ENCODE measurements at places on chromosomes 13 and 19. TPM values are rescaled to one million over a fixed set of nuclear protein-coding genes. Genes with fewer than 3 reads are reported as not detected.
A peak's percentile ranks its signal among the peaks of the same experiment; 100 is the strongest.

DNA sequence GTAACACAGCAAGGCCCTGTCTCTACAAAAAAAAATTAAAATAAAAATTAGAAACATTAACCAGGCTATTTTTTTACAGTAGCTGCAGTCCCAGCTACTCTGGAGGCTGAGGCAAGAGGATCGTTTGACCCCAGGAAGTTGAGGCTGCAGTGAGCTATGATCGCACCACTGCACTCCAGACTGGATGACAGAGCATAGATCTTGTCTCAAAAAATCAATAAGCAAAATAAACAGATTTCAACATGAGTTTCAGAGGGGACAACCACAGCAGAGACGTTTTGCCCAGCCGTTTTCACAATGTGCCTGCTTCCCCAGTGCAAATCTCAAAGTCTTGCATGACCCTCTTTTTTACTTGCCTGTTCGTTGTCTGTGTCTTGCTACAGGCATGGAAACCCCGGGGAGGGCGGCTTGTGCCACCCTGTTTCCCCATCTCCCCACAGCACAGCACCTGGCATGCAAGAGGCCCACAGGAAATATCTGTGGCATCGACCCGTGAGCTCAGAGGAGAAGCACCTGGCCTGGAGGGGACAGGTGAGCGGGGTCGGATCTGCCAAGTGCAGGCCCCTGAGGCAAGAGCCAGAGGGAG, 222.0 kb upstream of the ZNF507 start:
- no peak for DNase-seq

DNA sequence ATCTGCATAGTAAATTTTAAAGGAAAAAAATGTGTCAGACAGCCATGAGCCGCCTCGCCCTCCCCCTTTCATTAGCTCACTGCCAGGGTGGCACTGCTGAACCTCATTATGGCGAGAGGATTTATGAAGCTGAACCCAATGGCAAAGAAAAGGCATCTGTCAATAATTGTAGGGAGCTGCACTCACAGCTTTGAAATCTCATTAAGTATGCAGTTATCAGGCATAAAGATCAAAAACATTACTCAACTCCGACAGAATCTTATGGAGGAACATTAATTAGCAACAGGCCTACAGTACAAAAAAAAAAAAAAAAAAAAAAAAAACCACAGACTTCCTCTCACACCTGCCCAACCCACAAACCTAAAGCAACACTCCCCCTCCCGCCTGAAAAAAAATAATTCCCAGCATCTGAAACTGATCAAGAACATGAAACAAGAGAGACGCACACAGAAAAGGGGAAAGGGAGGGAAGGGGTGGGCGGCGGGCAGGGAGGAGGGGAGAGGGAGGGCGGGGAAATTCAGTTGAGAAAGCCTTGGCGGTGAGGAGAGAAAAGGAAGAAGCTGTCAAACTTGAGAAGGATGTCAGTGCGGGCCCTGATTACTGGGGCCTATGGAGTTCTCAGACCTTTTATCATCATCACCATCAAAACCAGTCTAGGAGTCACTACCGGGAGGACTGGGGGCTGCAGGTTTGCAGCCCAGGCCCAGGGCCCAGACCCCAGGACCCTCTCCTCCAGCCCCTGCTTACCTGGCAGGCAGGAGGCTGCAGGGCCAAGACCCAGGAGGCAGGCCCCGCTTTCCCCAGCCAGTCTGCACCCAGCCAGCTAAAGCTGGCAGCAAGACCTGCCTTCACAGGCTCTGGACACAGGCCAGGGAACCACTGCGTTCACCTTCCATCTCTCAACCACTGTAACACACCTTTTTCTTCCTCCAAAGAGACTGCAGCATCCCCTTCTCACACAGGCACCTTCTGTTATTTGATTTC, 8.9 kb downstream of the TSHZ3 start:
- DNase-seq = no peak

DNA sequence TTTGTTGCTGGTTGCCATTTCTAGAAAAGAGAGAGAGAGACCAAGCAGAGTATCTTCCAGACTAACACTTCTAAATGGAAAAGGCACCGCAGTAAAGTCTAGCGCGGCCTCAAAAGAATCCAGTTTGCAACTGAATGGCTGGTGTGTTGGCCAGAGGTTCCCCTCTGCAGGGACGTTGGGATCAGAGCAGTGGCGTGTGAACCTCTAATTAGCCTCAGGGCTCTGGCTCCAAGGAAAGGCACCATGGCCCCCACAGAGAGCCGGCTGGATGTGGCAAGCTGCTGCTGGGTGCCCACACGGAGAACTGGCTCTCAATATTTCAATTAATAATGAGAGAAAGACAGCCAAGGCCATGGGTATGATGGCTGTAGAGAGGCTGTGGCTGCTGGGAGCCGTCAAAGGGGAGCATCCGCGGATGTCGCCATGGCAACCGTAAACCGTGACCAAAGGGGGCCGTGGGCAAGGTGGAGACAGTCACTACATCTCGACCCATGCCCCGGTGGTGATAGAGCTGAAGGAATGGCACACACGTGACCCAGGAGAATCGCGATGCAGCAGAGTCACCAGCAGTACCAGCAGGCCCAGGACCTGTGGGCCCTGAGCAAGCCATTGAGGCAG, 9.5 kb downstream of the VSTM2B start:
- DNase-seq = no peak

DNA sequence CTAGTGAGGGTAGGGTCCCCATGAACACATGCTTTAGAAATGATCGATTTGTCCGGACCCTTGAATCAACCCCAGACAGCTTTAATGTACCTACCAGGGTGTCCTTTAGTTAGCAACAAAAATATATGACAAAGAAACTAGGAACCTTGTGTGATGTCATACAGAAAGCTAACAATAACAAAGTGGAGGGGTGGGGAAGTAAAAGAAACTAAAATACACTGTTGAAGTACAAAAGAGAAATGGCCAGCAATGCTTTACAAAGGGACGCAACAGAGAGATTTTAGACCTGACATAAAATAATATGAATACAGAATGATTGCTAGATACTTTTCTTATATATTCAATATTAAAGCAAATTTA, 40.0 kb downstream of the DZIP1 start:
- DNase-seq = peak; percentile 27

- DNase-seq = no peak
These were observed 12.5 kb upstream of the TNFSF9 start for GRCh38 chr19:6518145-6518911.

GRCh38 chr19:29667901-29668341, 2.7 kb downstream of the PLEKHF1 start:
- DNase-seq = peak; percentile 12

- no peak for DNase-seq
These were observed at the start of gene HCST for GRCh38 chr19:35901854-35902661. TSS of gene HCST (plus strand) at chr19:35902529. CDS start at chr19:35902594, 65 bp downstream.

DNA sequence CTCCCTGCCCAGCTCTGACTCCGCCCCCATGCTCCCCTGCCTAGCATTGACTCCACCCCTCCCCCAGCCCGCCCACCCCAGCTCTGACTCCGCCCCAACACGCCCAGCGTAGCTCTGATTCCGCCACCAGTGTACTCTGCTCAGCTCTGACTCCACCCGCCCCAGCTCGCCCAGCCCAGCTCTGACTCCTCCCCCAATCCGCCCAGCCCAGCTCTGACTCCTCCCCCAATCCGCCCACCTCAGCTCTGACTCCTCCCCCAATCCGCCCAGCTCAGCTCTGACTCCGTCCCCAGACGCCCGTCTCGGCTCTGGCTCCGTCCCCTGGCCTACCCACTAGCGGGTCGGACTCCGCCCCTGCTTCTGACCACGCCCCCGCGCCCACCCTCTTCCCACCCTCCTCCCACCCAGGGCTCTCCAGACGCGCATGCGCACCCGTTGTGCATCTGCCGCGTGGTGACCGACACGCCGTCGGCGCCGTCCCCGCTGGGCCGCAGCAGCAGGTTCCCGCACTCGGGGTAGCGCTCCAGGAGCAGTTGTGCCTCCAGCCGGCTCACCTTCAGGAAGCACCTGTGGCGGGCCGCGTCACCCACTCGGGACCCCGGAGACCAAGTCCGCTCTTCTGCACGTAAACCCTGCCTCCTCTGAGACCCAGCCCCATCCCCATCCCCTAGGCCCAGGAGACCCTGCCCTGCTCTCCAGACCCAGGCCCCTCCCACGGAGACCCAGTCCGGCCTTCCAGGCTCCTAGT, 10.2 kb downstream of the STAP2 start:
- peak; percentile 98 for DNase-seq

- peak; percentile 21 for DNase-seq
These were observed 5.8 kb downstream of the TEAD2 start for GRCh38 chr19:49356382-49356781.

DNA sequence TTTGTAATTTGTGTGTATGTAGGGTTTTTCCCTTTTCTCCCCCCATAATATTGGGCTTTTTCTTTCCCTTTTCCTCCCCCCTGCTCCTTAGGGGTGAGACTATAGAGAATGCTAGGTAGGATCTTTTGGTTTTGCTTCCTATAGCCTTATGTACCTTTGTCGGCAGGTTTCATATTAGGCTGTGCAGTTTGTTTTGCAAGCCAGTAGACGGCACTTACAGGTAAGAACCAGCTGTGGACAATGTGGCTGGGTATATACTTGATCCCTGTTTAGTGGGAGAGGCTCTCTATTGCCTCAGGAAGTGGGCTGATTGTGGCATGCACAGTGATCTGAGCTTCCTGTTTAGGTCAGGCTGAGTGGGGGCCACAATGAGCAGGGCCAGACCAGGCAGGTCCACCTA, 359.2 kb upstream of the OBI1 start:
- no peak for DNase-seq

- DNase-seq = no peak
These were observed 1375.4 kb downstream of the SLITRK1 start for GRCh38 chr13:82506805-82507414.

DNA sequence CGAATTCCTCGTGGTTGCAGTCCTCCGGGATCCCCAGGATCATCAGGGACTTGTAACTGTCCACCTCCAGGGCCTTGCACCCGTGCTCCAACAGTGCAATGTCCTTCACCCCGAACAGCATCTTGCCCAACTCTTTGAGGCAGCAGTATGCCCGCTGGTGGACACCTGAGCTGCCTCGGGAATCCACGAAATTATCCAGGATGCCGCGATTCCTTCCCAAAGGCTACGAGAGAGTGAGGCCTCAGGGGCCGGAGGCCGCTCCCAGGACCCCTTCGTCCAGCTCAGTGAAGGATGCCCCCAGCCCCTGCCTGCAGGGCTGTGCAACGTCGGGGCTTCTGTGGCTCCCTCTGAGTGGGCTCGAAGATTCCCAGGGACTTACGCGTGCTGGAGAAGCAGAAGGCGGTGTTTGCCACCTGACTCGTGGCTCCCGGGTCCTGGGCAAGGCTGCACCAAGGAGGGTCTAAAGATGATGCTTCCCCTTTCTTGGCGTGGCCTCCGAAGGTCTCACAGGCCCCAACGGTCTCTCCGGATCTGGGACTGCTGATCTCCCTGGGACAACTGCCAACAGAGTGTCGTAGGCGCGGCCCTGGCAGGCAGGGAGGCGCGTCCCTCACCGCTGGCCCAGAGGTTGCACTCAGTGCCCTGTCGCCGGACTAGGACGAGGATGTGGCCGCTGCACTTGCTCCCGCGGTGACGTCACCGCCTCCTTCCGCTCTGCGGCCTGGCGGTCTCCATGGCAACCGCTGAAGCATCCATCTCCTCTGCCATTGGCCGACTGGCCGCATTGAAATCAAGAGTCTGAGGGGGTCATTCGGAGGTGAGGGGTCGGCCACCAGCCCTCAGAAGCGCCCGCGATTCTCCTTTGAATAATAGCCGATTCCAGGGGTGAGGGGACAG, at the start of gene PNMA8C:
Gene PNMA8C (minus strand): TSS at position 698 of the 897 bp plus-strand sequence. CDS start 577 bp downstream, at position 121.
- peak; percentile 58 for DNase-seq

- peak; percentile 89 for DNase-seq
These were observed at the start of gene GPR183 for GRCh38 chr13:99307247-99307646. TSS of gene GPR183 (minus strand) at chr13:99307399. CDS start at chr13:99296145, 11,254 bp downstream.

DNA sequence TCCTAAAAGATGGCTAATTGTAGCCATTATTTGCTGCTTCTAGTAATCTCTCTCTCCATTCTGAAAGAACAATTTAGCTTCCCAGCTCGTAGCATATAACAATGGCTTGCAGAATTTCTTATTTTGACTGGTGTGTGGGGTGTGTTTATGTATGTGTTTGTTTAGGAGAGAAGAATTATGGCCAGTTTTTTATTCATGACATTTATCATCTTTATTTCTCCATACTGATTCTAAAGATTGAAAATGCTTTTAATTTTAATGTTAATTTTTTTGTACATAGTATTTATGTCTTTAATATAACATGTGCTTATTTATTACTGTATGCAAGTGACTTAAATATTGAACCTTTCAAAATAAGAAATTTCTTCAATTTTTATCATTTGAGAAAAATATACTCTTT, 115.8 kb upstream of the TMTC4 start:
- DNase-seq = no peak

- DNase-seq = no peak
These were observed 50.5 kb downstream of the SOX1 start for GRCh38 chr13:112117258-112117954.

DNA sequence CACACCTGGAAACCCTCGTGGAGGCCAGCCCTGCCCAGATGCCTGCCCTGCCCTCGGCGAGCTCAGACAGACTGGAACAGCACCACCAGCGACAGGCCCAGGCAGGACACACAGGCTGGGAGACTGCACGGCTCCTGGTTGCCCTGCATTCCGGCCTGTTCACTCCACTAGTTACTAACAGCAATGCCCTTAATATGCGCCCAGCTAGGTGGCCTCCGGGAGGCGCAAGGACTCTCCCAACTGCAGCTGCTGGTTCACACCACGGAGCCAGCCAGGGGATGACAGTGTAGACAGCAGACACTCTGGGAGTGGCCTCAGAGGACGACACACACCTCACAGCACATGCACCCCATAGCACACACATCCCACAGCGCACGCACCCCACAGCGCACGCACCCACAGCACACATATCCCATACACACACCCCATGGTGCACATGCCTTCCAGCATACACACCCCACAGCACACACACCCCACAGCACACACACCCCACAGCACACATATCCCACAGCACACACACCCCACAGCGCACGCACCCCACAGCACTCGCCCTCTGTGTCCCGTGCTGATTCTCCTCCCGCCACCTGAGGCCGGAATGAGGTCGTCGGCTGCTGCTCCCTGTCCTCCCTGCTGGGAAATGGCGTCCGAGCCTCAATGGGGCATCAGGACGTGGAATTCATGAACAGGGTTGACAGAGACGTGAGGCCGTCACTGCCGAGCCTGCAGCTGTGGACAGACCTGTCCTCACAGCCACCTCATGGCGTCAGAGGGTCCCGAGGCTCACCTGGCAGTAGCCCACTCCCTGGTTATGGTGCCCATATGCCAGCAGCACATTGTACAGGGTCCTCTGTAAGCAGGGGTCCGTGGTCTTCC, 13.6 kb downstream of the GRTP1 start:
- DNase-seq = no peak

- DNase-seq = no peak
These were observed 213.7 kb downstream of the NALCN start for GRCh38 chr13:101202590-101202989.

GRCh38 chr19:45038931-45039893, at the start of gene CLASRP:
TSS of gene CLASRP (plus strand) at chr19:45039045. CDS start at chr19:45040213, 1,168 bp downstream.
- DNase-seq = peak; percentile 90

MEIS3 gene
- 0.22 TPM for total RNA-seq

CD37 gene
- not detected for total RNA-seq

GPR4 gene
- 1.6 TPM for total RNA-seq

MBD3L3 gene
- total RNA-seq = not detected

NMRK2 gene
- total RNA-seq = not detected

CLEC4M gene
- 8.5 TPM for total RNA-seq

CCDC194 gene
- not detected for total RNA-seq

ZNF625 gene
- total RNA-seq = 11.7 TPM

ERICH6B gene
- not detected for total RNA-seq

PLPPR3 gene
- under 0.01 TPM for total RNA-seq

ANGPTL8 gene
- total RNA-seq = not detected

TMEM255B gene
- 42.7 TPM for total RNA-seq

FGF21 gene
- not detected for total RNA-seq

Data from lung microvascular endothelial cell (primary cell).